ENCODE measurements at places on chromosomes 4 and X. TPM values are rescaled to one million over a fixed set of nuclear protein-coding genes. Genes with fewer than 3 reads are reported as not detected.

Gene GABRQ
- total RNA-seq, result not detected

Gene FAM184B
- total RNA-seq, result not detected

Gene DRP2
- total RNA-seq, result 0.22 TPM

Gene PF4V1
- total RNA-seq, result 0.57 TPM

Gene ASB12
- not detected for total RNA-seq

Gene MAGEA2
- total RNA-seq, result not detected

Gene SATL1
- total RNA-seq, result not detected

Gene ITM2A
- not detected for total RNA-seq

Gene LPAR4
- 0.29 TPM for total RNA-seq

Gene HSFX4
- not detected for total RNA-seq

Gene TMPRSS11B
- not detected for total RNA-seq

Gene FAM9B
- total RNA-seq, result not detected

Gene CYP4V2
- 15.0 TPM for total RNA-seq

Gene NAP1L2
- 0.29 TPM for total RNA-seq

Gene TRAM1L1
- total RNA-seq, result 1.9 TPM

Gene DDX60
- total RNA-seq, result 14.2 TPM

Gene SH3RF1
- total RNA-seq, result 67.0 TPM

Gene PAK3
- total RNA-seq, result 2.2 TPM

Gene SLC26A1
- total RNA-seq, result 0.22 TPM

Gene PABPC5
- not detected for total RNA-seq

Gene PTCHD1
- total RNA-seq, result under 0.01 TPM

Gene HSFX1
- total RNA-seq, result 0.29 TPM

Gene APELA
- total RNA-seq, result not detected

Gene SLC10A3
- 38.1 TPM for total RNA-seq

Gene DDX53
- not detected for total RNA-seq

Gene GLRA3
- not detected for total RNA-seq

Gene TMEM154
- 13.3 TPM for total RNA-seq

Gene LRRC66
- 0.22 TPM for total RNA-seq

Gene UGT2B10
- not detected for total RNA-seq

Gene PDGFRA
- total RNA-seq, result 178 TPM

Gene ARR3
- total RNA-seq, result not detected

Gene PPP1R3F
- total RNA-seq, result 4.6 TPM

Gene SERTM2
- total RNA-seq, result 0.57 TPM

Gene RHOXF1
- total RNA-seq, result not detected

Gene JCHAIN
- total RNA-seq, result 2.6 TPM

Gene MMRN1
- not detected for total RNA-seq

Gene SUPT20HL2
- total RNA-seq, result 0.43 TPM

Gene ADAM29
- total RNA-seq, result not detected

Gene TNMD
- not detected for total RNA-seq
